ENCODE measurements at places on chromosomes 2 and 18.

DNA sequence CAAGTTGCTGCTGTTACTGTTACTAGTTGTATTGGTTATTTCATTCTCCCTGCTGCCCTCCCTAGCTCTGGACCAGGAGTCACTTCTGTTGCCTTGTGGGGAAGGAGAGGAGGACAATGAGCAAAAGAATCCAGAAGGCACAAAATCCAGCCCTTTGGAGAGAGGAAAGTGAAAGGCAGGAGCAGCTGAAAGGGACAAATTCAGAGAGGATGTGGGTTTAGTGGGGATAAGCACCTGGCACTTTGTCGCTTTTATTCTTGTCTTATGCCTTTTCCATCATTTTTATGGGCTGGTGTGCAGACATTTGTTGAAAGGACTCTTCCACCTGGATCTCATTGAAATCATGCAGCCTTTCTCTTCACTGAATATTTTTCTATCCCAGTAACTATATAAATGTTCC is 24.3 kb upstream of the LTBP1 start:
- no peak for DNase-seq

DNA sequence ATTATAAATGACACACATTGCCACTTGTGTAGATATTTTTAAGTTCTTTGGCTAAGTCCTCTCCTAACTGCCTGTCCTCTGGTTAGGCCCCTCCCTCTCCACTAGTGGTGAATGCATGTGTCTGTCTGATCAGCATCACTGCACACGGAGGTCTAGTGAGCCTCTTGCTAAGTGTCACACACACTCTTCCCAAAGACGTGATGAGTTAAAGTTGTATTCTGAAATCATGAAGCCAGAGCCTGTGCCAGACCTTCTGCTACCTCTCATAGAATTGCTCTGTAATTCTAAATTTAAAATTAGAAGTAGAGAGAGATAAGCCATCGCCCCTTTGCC is 41.3 kb downstream of the RALB start:
- no peak for DNase-seq

DNA sequence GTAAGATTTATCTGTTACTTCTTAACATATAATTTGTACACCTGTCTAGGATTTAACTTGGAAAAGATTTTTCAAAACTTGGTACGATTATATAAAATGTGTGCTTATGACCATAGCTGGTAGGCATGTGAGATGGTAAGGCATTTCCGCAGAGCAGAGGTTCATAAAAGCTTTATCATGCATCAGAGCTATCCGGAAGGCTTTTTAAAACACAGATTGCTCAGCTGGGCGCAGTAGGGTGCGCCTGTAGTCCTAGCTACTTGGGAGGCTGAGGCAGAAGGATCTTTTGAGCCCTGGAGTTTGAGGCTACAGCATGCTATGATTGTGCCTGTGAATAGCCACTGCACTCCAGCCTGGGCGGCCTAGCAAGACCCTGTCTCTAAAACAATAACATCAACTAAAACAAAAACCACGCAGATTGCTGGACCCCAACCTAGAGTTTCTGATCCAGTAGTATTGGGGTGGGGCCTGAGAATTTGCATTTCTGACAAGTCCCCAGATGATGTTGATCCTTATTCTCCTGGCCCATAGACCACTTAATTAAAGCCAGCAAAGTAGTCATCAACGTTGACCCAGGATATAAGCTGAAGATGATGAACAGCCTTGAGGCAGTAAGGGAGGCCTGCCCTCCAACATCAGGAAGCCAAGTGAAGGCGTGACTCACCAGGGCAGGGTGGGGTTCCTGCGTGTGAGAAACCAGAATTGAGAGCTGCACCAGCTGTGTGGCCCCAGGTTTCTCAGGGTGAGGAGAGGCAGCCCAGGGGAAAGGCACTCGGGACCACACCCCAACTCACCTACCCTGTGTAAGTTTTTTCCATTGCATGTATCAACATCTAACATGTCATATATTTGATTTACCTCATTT is 21.6 kb upstream of the SLC20A1 start:
- no peak for DNase-seq

- DNase-seq = no peak
Observed at GRCh38 chr2:128282246-128282975, 36.3 kb downstream of the HS6ST1 start.

DNA sequence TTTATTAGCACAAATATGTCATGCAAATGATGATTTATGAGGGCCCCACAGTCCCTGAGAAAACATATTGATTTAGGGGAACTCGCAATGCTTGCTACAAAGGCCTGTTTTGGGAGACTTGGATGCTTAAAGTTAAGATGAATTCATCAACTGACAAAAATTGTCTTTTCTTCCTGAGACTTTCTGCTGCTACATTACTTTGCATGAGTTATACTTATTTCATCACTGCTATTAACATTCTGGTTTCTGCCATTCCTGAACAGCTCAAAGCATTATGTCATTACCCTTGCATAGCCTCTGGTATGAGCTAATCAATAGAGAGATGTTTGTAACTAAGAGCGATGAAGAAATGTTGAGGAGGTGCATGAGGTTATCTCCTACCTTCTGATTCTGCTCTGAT is 74.4 kb downstream of the SOX11 start:
- DNase-seq = no peak

DNA sequence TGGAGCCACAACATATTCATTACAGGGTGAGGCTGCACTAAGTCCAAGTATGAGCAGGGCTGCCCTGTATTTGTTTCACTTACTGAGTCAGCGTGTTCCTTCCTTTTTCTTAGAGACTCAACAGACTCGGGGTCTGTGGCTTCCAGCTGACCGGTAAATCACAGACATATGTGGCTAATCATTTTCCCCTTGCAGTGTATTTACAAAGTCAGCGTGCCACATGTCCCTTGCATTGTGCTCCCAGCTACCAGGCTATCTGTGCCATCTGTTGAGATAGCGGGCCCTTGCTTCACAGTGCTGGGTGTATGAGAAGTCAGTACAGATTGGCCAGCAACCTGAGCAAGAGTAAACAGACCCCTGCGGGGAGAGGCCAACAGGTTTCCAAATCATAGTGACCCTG is 254.3 kb downstream of the LRRTM1 start:
- DNase-seq = no peak

DNA sequence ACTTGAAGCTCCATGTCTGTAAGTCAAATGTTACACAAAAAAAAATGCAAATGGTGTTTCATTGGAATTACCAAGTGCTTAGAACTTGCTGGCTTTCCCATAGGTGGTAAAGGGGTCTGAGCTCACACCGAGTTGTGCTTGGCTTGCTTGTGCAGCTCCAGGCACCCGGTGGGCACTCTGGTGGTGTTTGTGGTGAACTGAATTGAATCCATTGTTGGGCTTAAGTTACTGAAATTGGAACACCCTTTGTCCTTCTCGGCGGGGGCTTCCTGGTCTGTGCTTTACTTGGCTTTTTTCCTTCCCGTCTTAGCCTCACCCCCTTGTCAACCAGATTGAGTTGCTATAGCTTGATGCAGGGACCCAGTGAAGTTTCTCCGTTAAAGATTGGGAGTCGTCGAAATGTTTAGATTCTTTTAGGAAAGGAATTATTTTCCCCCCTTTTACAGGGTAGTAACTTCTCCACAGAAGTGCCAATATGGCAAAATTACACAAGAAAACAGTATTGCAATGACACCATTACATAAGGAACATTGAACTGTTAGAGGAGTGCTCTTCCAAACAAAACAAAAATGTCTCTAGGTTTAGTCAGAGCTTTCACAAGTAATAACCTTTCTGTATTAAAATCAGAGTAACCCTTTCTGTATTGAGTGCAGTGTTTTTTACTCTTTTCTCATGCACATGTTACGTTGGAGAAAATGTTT is 97.9 kb upstream of the IL1R2 start:
- DNase-seq = no peak

DNA sequence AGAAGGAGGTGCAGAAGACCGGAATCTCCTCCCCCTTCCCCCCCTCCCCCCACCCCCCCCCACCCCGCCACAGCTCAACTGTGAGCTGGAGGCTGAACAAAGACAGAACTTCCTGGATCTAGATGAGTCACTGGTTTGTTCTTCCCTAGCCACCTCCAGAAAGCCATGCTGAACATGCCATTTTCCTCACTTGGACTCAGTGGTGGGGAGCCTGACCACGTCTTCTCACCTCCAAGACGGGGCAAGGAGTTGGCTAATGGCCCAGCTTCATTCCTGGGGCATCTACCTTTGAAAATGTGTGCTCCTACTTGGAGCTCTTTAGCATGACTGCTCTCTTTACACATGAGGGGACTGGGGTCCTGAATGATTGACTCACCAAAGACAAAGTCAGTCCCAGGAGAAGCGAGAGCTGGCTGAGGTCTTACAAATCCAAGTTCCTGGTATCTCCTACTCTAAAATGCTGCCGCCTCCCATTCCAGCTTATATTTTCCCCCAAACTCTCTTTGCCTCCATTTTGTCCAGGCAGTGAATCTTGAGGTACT is 22.6 kb upstream of the FZD5 start:
- no peak for DNase-seq

- peak; percentile 75 for DNase-seq
Observed at GRCh38 chr18:49228187-49228586, 232.3 kb downstream of the DYM start.

DNA sequence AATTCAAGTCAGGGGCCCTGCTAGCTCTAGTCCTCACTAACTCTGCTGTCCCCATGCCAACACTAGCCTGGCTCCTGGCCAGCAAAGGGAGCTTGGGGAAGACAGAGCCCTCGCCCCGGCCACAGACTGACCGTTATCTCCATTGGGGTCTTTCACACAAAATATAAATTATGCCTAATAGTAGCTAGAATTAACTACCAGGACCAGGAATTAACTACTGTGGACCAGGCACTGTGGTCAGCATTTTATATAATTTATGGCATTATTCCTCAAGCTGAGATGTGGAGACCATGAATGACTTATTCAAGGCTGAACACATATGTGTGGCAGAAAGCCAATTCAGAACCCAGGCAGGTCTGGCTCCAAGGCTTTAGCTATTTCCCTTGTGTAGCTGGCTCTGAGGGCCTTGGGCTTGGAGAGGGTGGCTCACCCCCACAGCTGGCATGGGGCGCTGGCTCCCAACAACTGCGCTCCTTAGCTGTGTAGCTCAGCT is 49.2 kb downstream of the CELF4 start:
- no peak for DNase-seq

DNA sequence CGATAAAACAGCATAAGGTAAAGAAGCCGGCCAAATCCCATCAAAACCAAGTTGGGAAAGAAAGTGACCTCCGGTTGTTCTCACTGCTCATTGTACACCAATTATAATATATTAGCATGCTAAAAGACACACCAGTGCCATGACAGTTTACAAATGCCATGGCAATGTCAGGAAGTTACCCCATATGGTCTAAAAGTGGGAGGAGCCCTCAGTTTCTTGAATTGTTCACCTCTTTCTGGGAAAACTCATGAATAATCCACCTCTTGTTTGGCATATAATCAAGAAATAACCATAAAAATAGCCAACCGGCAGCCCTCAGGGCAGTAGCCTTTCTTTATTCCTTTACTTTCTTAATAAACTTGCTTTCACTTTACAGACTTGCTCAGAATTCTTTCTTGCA is 544.9 kb upstream of the SETBP1 start:
- no peak for DNase-seq
